Activated T-cell treated with anti-CD3 and anti-CD28 coated beads for 4 hours (primary cell): ENCODE measurements at places on chromosomes 12 and 14.

- DNase-seq, result no peak
Observed at GRCh38 chr12:105575235-105575634, 244.7 kb downstream of the C12orf75 start.

GRCh38 chr12:2735432-2735831, 59.3 kb upstream of the FKBP4 start:
- DNase-seq, result no peak

DNA sequence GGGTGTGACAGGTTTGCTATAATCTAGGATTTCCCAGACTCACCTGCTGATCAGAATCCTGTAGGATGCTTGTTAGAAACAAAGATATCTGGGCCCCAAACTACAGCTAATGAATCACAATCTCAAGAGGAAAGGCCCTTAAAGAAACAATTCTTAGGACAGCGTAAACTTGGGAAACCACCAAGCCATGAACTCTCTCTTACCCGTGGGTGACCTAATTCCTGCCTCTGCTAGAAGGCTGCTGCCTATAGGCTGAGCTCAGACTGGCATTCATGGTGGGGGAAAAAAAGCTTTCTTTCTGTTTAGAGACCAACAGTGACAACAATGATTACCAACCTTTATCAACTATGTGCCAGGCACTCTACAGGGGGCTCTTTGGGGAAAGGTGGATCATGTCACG, 213.9 kb upstream of the FKBP4 start:
- no peak for DNase-seq

GRCh38 chr14:69964841-69965240, 85.6 kb downstream of the SMOC1 start:
- no peak for DNase-seq

DNA sequence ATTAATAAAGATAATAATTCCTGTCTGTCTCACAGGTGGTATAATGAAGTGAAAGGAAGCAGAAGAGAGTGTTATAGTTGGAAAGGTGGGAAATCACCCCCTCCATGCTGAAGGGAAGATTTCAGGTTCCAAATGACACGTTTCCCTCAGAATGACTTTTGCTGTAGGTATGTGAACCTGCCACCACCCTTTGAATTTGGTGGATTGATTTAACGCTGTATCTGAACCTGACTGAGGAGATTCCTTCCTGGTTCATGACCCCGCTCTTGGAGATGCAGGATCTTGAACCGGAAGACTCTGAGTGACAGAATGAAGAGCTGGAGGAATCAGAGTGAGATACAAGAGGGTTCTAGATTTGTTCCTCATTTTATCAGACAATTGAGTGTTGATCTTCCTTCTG, 20.3 kb upstream of the EMP1 start:
- no peak for DNase-seq

DNA sequence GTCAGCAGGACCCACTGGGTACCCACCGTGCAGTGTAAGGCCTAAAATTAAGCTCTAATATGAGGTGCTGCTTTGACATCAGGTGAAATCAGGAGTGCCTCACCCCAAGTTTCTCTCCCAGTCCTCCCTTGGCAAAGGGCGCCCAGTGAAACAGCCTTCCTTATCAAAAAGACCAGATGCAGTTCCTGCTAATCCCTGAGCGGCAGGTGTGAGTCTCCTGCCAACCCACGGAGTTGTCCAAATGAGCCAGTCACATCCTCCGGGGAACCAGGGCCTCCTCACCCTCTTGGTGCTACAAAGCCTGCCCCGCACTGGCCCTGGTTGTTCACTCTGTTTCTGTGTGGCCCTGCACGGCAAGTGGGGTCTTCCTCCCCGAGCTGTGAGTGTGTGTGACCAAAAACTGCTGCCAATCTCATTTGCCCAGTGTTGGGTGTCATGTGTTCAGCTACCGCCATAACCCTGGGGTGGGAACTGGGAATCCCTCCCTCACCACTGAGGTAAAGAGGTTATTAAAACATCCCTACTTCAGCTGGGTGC, 20.2 kb upstream of the P2RX4 start:
- no peak for DNase-seq

DNA sequence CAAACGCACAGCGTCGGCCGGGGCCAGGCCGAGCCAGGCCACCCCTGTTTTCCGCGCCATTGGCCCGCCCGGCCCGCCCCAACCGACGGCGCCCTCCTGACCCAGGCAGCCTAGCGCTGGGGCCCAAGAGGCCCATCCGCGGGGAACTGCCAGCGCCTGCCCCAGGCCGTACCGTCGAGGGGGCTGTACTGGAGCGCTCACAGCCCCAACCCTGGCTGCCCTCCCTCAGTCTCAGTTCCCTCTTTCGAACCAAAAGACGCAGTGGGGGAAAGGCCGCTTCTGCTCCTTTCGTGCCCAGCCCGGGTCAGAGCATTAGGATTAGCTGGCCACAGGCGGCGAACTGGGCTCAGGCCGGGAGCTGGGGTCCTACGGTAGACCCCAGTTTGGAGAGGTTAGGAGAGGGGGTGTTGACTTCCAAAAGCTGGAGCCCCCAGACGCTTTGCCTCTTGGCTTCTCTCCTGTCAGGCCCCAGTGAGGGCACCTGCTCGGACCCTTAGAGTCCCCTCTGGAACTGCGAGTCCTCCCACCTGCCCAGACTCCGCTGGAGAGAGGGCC, 1.9 kb downstream of the NKX2-1 start:
- DNase-seq, result no peak

DNA sequence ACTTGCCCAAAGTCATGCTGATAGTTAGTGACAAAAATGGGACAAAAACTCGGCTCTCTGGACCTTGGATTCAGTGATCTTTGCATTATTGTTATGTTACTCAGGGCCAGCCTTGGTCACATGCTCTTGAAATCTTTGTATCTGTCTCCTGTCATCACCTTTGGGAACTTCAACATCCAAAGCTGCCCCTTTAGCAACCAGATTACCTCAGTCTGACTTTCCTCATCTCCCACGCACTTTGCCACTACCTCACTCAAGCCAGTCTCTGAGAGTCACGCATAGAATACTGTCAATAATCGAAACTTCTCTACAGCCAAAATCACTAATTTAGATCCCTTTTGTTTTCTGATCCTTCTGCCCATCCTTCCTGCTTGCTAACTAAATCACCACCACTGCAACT, 90.8 kb upstream of the DAAM1 start:
- DNase-seq, result no peak
